ENCODE measurements at places on chromosomes 2 and 18.

- DNase-seq, result no peak
Observed at GRCh38 chr2:160928854-160929301, 231.3 kb upstream of the TANK start.

DNA sequence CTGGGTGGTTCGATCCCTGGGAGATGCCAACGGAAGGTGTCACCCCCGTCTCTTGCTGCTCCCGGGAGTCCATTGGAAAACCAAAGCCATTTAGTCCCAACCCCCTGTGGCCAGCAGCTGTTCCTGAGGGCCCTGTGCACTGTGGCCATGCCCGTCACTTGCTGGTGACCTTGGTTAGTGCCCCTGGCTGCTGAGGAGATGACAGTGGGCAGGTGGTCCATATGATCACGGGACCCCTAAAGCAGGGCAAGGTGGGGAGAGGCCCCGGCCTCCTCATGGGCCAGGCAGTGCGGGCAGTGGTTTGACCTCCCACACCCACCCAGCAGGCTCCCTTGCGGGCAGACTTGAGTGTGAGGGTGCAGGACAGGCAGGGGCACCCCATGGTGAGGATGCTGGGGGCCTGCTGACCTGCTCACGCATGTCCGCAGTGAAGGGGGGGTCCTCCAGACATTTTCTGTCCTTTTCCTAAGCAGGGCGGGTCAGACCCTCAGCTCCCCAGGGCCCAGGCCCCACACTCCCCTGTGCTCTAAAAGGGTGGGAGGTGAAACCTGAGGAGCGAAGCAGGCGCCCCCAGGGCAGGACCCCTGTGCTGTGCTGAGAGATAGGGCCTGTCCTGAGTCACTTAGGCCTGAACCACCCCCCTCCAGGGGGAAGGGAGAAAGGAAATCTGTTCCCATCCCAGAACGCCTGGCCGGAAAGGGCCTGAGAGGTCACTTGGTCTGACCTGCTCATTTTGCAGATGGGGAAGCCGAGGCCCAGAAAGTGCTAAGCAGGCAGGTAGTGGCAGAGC, 6.8 kb downstream of the ITM2C start:
- DNase-seq, result no peak

- DNase-seq, result no peak
Observed at GRCh38 chr18:32548688-32549087, 78.0 kb upstream of the GAREM1 start.

DNA sequence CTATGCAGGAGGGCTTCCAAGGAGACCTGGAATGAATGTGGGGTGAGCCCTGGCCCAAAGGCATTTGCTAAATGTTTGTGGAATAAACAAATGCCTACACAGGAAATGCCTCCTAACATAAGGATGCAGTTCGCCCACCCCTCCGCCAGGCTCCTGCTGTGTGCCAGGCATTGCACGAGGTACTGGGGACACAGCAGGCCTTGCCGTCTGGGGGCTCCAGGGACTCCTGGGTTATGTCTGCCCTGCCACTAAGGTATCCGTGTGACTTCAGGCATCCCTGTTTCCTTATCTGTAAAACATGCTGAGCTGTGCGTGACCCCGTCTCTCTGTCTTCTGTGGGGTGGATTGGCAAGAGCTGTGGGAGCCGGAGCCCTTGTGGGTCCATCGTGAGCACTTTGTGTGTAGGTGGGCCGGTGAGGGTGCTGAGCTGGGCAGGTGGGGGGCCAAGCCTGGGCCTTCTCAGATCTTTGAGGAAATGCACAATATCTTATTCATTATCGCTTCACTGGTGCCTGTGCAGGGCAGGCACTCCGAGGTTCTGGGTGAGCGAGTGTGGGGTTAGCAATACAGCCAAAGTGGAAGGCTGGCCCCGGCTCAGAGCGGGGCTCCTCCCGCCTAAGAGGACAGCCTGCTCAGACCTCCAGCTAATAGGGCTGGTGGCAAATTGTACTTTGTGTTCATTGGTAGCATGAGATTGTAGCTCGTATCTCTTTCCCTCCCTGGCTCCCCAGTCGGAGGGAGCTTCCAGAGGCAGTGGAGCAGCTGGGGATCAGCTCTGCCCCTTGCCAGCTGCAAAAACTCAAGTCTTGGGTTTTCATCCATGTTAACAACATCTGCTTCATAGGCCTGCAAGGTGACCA, 126.8 kb downstream of the GLI2 start:
- DNase-seq, result no peak

GRCh38 chr2:119700866-119701265, 21.9 kb downstream of the TMEM177 start:
- no peak for DNase-seq

DNA sequence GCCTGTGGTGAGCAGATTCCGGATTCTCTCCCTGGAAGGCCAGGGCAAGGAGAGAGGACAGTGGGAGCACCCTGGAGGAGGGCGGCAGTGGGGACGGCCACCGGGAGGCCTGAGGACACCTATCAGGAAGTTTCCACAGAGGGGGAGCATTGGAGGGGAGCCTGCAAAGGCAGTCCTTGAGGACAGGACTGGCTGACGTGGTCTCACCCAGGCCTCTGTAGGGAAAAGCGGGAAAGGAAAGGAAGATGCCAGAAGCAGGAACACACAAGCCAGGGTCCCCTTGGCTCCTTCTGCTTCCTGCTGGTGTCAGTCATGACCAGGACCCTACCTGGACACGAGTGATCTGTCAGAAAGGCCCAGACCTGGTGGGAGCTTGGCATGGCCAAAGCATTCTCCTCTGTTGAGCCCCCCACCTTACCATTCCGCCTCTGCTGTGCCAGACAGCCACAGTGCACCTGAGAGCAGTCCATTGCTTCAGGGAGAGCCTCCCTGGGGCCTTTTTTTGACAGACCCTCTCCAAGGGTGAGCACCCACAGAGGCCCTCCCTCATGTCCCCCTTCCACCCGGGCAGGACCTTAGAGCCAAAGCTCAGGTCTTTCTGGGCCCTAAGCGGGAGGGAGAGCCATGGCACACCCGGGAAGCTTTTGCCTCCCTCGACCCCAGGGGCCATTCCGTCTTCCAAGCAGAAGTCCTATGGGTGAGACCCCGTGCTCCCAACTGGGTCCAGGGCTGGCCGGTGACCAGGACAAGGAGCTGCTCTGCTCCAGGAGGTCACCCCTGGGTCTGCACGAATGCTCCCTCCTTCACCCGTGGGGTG, 333.1 kb downstream of the DYSF start:
- DNase-seq, result no peak

GRCh38 chr2:121570036-121570666, 39.5 kb downstream of the RNU4ATAC start:
- DNase-seq, result no peak

DNA sequence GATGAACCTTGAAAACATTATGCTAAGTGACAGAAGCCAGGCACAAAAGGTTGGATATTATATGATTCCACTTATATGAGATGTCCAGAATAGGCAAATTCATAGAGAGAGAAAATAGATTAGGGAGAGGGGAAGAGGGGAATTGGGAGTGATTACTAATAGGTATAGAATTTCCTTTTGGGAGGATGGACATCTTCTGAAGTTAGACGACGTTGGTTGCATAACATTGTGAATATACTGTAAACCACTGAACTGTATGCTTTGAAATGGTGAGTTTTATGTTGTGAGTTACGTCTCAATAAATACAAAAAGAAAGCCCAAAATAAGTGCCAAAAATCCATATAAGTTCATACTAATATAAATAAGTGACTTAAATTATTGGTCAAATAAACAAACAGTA, 18.6 kb upstream of the CYP26B1 start:
- DNase-seq, result no peak

Measured in hematopoietic multipotent progenitor cell treated with erythropoietin and hydrocortisone succinate and interleukin-3 and kit ligand, for 15 days (in vitro differentiated cells).